ENCODE measurements at places on chromosomes 11 and 22. TPM values are rescaled to one million over a fixed set of nuclear protein-coding genes. Genes with fewer than 3 reads are reported as not detected.

Gene PRR33
- not detected for total RNA-seq

Gene SLC1A2
- under 0.01 TPM for total RNA-seq

Gene ANO1
- total RNA-seq: not detected

Gene SVIP
- 14.5 TPM for total RNA-seq

Gene MYO7A
- 0.31 TPM for total RNA-seq

Gene APOL4
- under 0.01 TPM for total RNA-seq

Gene KCNA4
- total RNA-seq: under 0.01 TPM

Gene OR8J3
- not detected for total RNA-seq

Gene C22orf31
- not detected for total RNA-seq

Gene OR52K1
- under 0.01 TPM for total RNA-seq

Gene IGF2
- 0.15 TPM for total RNA-seq

Gene TEX12
- total RNA-seq: not detected

Gene LRRC75B
- 11.9 TPM for total RNA-seq

Gene OPCML
- total RNA-seq: not detected

Gene GRIK4
- under 0.01 TPM for total RNA-seq

Gene TRPM5
- not detected for total RNA-seq

Gene IL18
- 2.6 TPM for total RNA-seq

Gene TMPRSS13
- 2.0 TPM for total RNA-seq

Gene POU2AF2
- not detected for total RNA-seq

Gene ALDH3B2
- not detected for total RNA-seq
